Fibroblast of upper back skin (primary cell): ENCODE measurements at places on chromosomes 5 and 9.

GRCh38 chr5:53825016-53825415 is 264.6 kb downstream of the NDUFS4 start:
- DNase-seq: no peak

- DNase-seq: no peak
Measured at GRCh38 chr5:78497573-78498533, 137.4 kb downstream of the SCAMP1 start.

DNA sequence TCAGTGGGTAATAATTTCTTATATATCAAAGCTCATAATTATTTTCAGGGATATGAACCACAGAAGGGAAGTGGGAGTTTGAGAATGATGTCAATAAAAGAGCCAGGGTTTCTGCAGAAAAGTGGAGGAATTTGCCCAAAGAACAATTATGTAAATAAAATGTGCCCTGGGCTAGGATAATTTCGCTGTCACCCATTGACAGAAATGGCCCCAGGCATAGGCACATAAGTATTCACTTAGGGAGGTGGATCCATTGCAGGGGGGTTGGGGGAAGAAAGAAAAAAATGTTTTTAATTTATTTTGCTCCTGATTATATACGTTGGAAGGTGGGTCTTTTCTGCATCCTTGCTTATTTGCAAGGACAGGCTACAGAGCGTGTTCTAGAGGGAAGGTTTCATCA is 135.1 kb upstream of the IRX2 start:
- no peak for DNase-seq

DNA sequence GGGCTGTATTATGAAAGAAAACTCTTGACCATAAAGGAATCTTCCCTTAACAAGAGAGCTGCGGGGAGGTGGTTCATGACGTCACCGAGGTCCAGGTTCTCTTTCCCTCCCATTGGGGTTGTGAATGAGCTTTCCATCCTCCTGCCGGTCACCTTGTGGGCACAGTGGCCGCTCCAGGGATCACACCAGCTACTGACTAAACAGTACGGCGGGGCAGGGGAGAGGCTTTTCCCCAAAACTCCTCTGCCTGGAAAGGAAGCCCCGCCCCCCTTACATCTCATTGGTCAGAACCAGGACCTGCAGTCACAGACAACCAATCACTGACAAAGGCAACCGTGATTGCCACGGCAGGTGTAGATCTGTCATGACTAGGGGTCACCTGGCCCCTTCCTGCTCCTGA is 35.6 kb downstream of the ROR2 start:
- no peak for DNase-seq

GRCh38 chr9:25129537-25129936 is 548.7 kb downstream of the TUSC1 start:
- no peak for DNase-seq

- DNase-seq: no peak
Measured at GRCh38 chr9:104817437-104817836, 53.5 kb downstream of the NIPSNAP3B start.

DNA sequence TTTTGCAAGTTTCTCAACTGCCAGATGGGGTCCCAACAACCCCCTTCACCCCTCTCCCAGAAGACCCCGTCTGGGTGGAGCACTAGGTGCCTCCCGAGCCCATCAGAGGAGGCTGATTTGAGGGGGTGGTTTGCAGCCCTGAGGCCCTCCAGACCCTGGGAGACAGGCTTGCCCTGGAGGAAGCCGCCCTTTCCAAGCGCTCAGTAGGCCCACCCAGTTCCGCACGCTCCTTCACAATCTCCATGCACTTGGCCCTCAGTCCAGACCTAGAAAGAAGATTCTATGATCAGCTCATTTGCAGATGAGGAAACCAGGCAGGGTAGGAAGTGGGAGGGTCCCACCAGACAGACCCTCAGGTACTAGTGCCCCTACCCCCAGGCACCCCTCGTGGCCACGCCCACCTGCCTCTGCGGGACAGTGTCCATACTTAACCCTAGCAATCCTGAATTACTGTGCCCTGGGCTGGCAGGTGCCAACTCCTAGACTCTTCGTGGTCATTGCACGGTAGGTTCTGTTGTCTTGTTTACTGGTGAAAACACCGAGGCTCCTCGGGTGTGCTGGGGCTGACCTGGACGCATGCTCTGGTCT is 22.3 kb downstream of the OR2V1 start:
- DNase-seq: no peak

DNA sequence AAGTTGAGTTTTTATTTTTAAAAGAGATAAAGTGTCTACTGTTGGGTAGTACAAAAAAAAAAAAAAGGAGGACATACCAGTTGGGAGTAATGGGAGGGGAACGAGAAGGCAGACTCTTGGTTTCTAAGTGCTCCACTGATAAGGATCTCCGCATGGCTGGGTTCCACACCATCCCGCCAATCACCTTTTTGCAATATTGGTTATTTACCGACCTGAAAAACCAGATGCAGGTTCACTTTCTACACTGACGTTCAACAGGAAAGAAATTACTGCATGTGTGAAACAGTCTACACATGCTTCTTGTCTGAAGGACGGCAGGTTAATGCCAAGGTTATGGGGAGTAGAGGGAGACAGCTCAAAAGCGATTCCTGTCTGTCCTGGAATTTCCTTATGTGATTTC is 75.5 kb downstream of the PTPN3 start:
- DNase-seq: no peak

- DNase-seq: peak; percentile 73
Measured at GRCh38 chr5:122500245-122501088, 188.4 kb downstream of the SNCAIP start.

GRCh38 chr9:95264954-95265615 is 52.4 kb downstream of the FANCC start:
- DNase-seq: peak; percentile 49

- peak; percentile 66 for DNase-seq
Measured at GRCh38 chr9:14326264-14326826, 12.4 kb upstream of the NFIB start.

- DNase-seq: no peak
Measured at GRCh38 chr5:6587171-6587570, 45.7 kb downstream of the NSUN2 start.
